ENCODE measurements at places on chromosomes 16 and 17. TPM values are rescaled to one million over a fixed set of nuclear protein-coding genes. Genes with fewer than 3 reads are reported as not detected.

DNA sequence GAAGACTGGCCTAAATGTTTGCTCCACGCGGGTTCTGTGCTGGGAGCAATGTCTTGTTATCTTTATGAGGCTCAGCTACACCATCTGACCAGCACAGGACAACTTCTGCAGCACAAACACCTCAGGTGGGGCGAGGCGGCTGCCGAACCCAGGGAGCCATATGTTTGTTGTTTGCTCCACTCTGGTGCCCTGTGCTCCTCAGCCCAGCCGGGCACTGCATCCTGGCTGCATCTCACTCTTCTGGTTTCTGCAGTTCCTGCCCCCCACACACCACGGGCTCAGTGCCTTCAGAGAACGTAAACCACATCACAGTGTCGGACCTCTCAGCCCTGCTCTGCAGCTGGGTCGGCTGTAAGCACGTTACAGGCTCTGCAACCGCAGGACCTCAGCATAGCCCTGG lies 32.4 kb downstream of the MXRA7 start:
- no peak for DNase-seq

- DNase-seq: no peak
Observed at GRCh38 chr17:45692661-45693060, 91.5 kb upstream of the CRHR1 start.

Gene DHRS11
- total RNA-seq: 7.0 TPM

GRCh38 chr16:78257376-78257728 lies 157.9 kb downstream of the WWOX start:
- no peak for DNase-seq

Gene HEATR9
- not detected for total RNA-seq

GRCh38 chr16:47892999-47893398 lies 262.8 kb downstream of the ABCC12 start:
- DNase-seq: no peak

DNA sequence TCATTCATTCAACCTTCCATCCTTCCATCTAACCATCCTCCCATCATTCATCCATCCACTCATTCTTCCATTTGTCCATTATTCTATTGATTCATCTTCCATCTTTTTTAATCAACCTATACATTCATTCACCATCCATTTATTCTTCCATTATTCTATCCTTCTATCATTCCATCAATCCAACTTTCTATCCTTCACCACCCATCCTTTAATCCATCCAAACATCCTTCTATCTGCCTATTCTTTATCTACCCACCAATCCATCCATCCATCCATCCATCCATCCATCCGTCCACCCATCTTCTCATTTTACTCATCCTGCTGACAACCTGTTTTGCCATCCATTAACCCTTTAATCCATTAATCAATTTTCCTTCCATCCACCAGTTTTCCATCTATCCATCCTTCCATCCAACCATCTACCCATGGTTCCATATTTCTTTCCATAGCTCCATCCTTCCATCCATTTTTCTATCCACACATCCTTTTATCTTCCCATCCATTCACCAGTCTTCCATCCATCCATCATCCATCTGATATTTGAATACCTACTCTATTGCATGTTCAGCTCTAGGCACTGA lies 21.8 kb upstream of the WFDC1 start:
- DNase-seq: no peak

Gene CCDC200
- total RNA-seq: not detected

Gene CLEC10A
- total RNA-seq: not detected

Gene SLC13A2
- not detected for total RNA-seq

DNA sequence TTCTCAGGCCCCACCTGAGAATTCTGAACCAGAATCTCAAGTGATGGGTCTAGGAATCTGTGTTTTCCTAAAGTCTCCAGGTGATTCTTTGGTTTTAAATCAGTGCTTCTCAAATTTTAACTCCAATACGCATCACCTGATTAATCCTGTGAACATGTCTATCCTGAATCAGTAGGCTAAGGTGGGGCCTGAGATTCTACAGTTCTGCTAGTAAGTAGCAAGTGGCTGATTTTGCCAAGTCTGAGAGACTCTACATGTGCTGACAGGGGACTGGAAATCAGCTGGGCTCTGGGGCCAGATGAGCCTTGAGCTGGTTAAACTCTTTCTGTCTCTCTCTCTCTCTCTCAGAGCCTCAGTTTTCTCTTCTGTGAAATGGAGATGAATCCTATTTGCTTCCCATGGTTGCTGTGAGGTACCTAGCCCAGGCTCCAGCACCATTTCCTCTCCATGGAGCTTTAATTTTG lies 9.0 kb downstream of the CCR7 start:
- no peak for DNase-seq

Gene HLF
- total RNA-seq: 0.37 TPM

- DNase-seq: no peak
Observed at GRCh38 chr17:33498069-33498468, 205.0 kb upstream of the ASIC2 start.

- DNase-seq: peak; percentile 51
Observed at GRCh38 chr16:75621170-75621477, 2.0 kb downstream of the ADAT1 start.

GRCh38 chr16:85288869-85289660 lies 176.8 kb upstream of the CIBAR2 start:
- DNase-seq: no peak

DNA sequence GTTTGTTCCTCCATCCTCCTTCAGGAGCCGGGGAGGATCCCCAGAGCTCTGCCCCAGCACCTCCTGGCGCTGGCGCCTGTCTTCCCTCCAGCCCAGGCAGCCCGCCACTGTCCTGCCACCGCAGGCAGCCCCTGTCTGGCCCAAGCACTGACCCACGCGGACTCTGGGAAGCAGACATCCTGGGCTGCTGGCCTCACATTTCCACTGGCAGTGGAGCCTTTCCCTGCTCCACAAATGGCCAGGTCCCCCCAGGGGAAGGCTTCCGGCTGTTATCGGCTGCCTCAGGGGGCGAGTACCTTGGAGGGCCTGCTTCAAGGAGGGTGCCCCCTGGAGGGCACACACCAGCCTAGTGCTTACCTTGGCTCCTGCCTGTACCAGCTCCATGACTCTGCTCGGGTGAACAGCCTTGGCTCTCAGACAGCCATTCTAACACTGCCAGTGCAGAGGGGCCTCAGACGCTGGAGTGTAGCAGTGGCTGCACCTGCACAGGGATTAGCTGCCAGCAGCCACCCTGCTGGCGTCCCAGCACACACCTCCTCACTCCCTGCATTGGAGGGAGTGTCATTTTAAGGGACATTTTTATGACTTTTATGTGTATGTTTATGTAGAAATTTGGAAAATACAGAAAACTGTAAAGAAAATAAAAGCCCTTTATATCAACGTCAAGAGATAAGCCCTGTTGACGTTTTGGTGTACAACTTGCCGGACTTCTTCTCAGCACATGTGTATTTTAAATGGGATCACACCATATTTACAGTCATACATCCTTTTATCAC lies 21.0 kb downstream of the ACE start:
- no peak for DNase-seq

DNA sequence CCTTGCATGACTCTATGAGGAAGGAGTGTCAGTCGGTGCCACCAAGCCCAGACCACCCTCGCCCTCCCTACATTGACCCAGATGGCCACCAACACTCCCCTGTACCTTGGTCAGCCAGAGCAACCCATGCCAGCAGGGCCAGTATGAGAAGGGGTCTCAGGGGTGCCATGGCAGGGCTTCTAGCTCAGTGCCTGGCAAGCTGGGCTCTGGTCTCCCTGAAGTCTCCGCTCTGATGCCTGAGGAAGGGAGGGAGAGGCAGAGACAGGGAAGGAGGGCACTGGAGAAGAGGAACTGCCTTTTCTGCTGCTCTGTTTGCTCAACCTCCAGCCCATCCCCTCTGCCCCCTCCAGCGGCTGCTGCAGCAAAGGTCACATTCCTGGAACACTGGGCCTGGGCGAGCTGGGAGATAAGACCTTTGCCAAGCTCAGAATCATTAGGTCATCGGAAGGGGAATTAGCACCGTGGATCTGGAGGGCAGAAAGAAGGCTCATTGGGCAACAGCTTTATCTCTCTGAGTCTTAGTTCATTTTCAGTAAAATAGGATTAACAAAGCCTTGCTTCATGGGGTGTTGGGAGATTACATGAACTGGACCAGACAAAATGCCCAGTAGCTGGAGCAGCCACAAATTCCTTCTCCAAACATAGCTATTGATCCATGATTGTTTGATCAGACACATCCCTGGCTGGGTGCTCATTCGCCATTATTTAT lies at the start of gene VTN:
Gene VTN, minus strand, starts transcription at position 273 of the 709 bp plus-strand sequence. Its CDS starts 104 bp downstream, at position 169.
- peak; percentile 26 for DNase-seq

DNA sequence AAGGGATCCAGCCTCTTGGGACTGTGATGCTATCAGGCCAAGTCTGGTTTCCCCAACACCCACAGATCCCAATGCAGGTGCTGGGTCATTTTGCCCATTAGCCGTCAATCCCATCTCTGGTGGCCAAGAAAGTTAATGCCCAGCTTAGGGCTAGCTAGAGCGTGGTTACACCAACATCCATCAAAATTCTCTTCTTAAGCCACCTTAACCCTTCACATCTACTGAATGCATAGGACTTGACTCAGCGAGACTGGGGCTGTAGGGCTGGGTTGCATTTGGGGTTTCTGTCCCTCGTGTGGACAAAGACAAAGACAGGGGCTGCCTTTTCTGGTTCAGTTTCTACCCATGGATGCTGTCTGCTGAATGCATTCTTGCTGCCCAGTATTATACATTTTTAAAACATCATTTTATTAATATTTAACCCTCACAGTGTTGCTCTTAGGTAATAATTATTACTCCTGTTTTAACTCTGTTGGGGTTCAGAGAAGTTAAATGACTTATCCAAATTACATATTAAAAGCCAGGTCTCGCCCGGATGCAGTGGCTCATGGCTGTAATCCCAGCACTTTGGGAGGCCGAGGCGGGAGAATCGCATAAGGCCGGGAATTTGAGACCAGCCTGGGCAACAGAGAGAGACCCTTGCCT lies 141.1 kb upstream of the NOL11 start:
- DNase-seq: no peak

DNA sequence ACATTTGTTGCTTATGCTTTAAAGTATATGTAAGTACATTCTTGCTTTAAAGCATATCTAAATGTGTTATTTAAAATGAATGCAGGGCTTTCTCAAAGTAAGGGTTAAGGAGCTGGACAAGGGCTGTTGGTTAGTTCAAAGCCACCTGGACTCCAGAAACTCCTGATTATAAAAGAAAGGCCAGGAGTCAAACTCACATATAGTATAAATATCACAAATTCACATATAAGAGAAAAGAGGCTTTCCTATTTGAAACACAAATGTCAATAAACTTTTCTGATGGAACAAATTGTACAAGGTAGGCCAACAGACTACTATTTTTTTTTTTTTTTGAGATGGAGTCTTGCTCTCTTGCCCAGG lies 84.5 kb upstream of the CORO6 start:
- no peak for DNase-seq

- no peak for DNase-seq
Observed at GRCh38 chr16:4663777-4664465, 29.4 kb upstream of the NUDT16L1 start.

DNA sequence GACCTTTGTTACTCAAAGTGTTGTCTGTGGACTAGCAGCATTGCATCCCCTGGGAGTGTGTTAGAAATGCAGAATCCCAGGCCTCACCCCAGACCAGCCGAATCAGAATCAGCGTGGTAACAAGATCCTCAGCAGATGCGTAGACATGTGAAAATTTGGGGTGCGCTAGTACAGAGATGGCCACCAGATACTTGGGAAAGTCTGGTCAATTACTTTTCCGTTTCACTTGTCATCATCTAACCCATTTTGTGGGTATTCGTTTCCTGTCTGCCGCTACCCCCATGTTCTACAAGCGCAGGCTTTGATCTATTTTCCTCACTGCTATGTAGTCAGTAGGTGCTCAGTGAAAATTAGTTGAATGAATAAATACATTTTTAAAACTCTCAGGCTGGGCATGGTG lies 33.1 kb upstream of the HERPUD1 start:
- no peak for DNase-seq

GRCh38 chr16:27950206-27950887 lies 113.2 kb downstream of the GSG1L start:
- no peak for DNase-seq

Gene ZMYND15
- 0.05 TPM for total RNA-seq

- peak; percentile 4 for DNase-seq
Observed at GRCh38 chr17:28018439-28019070, 23.9 kb upstream of the NLK start.

DNA sequence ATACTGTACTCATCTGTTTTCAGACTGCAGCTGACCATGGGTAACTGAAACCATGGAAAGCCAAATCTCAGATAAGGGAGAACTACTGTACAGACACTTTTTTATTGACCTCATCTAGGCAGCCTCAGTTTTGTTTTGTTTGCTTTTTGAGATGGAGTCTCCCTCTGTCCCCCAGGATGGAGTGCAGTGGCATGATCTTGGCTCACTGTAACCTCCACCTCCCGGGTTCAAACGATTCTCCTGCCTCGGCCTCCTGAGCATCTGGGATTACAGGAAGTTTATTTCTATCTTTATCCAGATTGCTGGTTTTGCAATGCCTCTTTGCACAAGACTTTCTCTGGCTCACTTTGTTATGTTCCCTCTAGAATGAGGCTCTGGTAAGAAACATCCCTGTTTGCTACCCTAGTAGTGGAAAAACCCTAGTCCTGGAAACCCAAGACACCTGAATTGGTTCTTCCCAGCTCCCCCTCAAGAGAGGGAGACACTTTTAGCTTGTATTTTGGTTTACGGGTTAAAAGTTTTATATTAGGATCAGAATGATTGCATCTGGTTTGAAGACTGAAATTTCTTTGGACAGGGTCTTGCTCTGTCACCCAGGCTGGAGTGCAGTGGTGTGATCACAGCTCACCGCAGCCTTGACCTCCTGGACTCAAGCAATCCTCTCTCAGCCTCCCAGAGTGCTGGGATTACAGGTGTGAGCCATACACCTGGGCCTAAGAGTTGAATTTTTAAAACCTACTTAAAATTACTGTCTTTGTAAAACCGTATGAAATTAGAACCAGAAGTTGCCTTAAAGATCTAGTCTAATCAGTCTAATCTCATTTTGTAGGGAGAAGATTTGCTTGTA lies 38.9 kb downstream of the ZNF207 start:
- DNase-seq: no peak

GRCh38 chr16:81696961-81697615 lies 82.0 kb upstream of the PLCG2 start:
- peak; percentile 55 for DNase-seq

DNA sequence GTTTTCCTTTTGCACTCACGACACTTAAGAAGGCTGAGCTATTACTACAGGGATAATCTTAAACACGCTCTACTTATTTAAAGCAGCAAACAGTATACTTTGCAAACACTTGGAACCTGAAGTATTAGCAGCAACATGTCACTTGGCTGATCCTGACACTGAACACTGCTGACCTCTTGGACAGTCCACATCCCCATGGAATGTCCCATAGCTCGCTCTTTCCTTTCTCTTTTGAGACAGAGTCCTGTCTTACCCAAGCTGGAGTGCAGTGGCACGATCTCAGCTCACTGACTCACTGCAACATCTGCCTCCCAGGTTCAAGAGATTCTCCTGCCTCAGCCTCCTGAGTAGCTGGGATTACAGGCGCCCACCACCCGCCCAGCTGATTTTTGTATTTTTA lies 26.4 kb downstream of the SMYD4 start:
- no peak for DNase-seq

GRCh38 chr16:59210955-59211541 lies 476.9 kb upstream of the GOT2 start:
- peak; percentile 55 for DNase-seq

- DNase-seq: no peak
Observed at GRCh38 chr17:75094871-75095399, 7.2 kb downstream of the SLC16A5 start.

GRCh38 chr16:67451704-67452435 lies 20.9 kb downstream of the HSD11B2 start:
- peak; percentile 88 for DNase-seq

GRCh38 chr16:48911700-48912099 lies 301.7 kb upstream of the N4BP1 start:
- peak; percentile 7 for DNase-seq

Gene RHBDL3
- 0.36 TPM for total RNA-seq

Measured in myocyte (in vitro differentiated cells).